Stimulated activated CD8-positive, alpha-beta memory T cell treated with anti-CD3 and anti-CD28 coated beads, Interleukin-4, amount 100 ng/mL, for 48 hours (primary cell): ENCODE measurements at places on chromosomes 16 and 17.

GRCh38 chr17:69555056-69555455 lies 140.6 kb downstream of the MAP2K6 start:
- DNase-seq = no peak

- no peak for DNase-seq
Observed at GRCh38 chr17:13462146-13462545, 139.6 kb downstream of the HS3ST3A1 start.

DNA sequence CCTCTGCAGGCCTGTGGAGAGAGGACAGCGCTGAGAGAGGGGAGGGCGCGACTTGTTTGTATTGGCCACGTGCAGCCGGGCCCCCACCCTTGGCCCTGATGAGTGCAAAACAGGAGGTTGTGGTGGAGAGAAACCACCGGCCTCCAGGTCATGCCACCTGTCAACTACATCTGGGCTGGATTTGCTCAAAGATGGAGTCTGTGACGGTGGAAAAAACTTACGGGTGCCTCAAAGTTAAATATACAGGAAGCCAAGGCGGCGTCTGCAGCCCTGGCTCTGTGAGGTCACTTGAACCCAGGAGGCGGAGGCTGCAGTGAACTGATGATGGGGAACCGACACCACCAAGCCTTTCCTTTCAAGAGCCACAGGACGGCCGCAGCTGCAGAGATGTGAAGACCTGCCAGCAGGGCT lies 15.7 kb downstream of the C16orf74 start:
- DNase-seq = peak; percentile 48

DNA sequence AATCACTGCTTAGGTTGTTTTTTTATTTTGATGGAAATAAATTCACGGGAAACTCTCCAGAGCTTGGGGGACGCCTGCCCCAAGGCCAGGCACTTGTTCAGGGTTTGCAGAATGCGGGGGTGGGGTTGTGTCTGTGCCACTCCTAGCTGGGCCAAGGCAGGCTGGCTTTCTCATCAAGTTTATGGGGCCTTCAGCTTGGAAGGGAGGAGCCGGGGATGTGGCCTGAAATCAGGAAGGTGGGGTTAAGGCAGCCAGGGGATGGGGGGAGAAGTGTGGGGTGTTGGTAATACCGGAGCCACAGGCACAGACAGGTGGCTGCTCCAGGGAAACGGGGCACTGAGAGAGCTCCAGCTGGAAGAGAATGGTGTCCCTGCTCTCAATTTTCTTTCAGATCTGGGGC lies 1.7 kb upstream of the CHAD start:
- no peak for DNase-seq

- DNase-seq = no peak
Observed at GRCh38 chr16:78483124-78483992, 383.9 kb downstream of the WWOX start.

- DNase-seq = peak; percentile 12
Observed at GRCh38 chr16:66287416-66287815, 79.1 kb upstream of the CDH5 start.

- peak; percentile 80 for DNase-seq
Observed at GRCh38 chr16:735982-736453, 4.8 kb downstream of the CIAO3 start.

- no peak for DNase-seq
Observed at GRCh38 chr17:44623070-44623725, 33.1 kb upstream of the MEIOC start.

DNA sequence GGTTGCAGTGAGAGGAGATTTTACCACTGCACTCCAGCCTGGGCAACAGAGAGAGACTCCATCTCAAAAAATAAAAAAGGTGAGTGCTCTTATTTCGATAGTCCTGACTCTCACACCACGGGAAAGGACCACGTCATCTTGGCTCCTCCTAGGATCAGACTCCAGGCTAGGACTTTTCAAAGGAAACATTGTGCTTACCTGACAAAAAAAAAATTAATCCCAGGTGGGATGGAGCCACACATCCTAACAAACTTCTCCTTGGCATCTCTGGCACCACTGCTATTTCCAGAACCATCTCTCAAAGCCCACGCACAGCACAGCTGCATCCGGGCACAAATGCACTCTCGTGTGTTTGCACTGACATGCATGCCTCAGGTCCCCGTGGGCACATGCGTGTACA lies 262.4 kb downstream of the ENGASE start:
- DNase-seq = no peak

DNA sequence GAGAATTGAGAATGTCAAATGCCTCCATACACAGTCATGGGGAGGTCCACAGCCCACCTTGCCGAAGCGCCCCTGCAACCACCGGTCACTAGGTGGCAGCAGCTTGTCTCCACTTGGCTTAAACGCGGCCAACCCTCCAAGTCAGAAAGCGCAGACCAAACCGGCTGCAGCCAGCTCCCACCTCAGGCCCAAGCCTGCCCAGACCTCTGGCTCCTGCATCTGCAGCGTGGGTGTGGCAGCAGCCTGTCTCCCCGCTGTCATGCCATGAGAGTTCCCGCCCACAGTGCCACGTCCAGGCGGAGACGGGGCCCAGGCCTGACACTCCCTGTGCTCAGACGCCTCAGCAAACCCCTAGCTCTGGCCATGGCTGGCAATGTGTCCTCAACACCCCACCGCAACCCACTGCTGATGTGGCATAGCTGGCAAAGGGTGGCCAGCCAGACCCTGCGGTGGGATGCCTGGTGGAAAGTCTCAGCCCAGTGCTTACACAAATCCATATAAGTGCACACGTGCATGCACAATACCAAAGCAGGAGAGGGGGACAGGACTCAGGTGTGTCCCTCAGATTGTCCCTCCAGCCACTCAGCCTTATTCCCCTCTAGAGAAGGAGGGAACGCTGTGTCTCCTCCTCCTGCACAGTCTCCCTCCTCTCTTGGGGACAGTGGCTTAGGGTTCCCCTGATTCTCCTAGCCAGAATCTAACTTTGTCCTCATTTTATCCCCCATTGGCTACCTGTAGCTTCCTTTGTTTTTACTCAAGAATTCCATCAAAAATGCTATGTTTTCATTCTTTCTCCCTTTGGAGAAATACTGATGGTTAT lies 10.9 kb downstream of the COPZ2 start:
- DNase-seq = peak; percentile 86

GRCh38 chr17:30236766-30237165 lies 1.3 kb upstream of the SLC6A4 start:
- peak; percentile 54 for DNase-seq

- no peak for DNase-seq
Observed at GRCh38 chr16:87048038-87048729, 269.0 kb downstream of the C16orf95 start.
